Right ventricle myocardium inferior (tissue), 1 donor: ENCODE measurements at places on chromosomes 2 and 18.

DNA sequence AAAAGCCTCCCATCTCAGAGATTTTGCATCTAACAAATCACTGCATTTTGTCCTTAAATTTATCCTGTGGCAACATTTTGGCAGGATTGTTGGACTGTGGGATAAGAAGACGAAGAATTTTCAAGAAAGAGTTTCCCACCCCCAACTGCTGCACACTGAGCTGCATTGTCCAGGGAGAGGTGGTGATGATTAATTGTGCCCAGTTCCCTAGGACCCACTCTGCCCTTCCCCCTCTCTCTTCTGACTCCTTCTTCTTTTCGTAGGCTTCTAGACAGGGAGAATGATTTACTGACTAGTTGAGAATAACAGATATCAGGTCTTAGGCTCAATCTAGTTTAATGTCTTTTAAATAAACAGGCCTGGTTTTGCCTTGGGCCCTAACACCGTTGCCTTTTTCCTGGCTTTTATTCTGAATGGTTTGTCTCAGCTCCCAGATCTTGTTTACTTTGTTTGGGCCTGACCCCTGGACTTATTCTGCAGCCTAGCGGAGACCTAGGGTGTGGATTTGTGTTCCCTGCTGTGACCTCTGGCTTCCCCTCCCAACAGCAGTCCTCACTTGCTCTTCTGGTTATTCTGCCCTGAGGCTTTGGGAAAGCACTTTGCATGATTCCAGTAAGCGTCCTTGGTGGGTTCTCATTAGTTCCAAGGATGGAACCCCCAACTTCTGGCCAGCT, 233.3 kb downstream of the INSIG2 start:
- no peak for DNase-seq

- no peak for DNase-seq
Observed at GRCh38 chr2:84807063-84807485, 73.8 kb downstream of the TRABD2A start.

DNA sequence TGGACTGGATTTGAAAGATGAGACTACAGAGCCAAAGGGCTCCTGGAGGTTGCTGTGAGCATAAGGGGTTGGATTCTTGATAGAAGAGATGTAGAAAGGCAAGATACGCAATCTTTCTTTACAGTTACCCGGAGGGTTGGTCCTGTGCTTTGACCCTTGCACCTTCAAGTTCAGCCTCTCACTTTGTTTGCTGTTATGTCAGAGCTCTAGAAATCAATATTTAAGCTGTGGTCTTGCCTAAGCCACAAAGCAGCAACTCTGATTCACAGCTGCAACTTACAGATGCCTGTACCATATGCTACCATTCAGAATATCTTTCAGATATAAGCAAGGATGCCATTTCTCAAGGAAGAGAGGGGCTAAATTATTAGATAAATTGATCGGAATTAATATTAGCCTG, 943.1 kb upstream of the LRRTM1 start:
- DNase-seq, result no peak

- no peak for DNase-seq
Observed at GRCh38 chr2:232926431-232926939, 56.4 kb downstream of the SNORC start.

DNA sequence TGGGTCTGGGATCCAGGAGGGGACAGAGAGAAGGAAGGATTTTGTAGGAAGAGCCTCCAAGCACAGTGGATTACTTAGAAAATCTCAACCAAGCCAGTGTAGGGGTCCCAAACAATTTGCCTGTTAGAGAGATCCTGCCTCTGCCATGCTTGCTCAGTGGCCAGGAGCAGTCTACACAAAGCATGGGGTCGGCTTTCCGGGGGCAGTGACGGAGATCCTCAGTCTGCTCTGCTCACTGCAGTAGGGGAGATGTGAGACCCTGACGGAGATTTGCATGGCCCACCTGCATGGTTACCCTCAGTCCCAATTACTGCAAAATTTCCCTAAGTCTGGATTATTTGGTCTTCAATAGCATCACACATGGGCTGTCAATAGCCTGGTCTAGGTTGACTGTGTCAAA, 385.2 kb downstream of the CMPK2 start:
- DNase-seq, result no peak

- no peak for DNase-seq
Observed at GRCh38 chr2:53490659-53491058, 276.9 kb upstream of the CHAC2 start.

DNA sequence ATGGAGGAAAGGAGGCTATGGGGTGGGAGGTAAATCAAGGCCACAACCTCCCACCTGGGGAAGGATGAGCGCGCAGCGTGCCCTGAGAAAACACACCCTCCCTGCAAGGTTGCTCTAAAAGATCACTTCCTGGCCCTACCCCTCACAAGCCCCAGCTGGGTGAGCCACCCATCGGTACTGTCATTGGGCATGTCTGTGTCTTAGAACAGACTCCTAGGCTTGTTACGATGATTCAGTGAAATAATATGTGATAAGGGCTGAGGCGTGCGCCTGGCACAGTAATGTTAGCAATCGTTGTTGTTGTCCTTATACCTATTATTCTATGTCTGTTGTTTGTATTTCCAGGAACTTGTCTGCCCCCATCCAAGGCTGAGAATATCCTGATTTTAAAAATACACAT, 175.1 kb downstream of the ZFP36L2 start:
- peak; percentile 41 for DNase-seq

- DNase-seq, result no peak
Observed at GRCh38 chr18:74116633-74117554, 30.7 kb downstream of the FBXO15 start.

DNA sequence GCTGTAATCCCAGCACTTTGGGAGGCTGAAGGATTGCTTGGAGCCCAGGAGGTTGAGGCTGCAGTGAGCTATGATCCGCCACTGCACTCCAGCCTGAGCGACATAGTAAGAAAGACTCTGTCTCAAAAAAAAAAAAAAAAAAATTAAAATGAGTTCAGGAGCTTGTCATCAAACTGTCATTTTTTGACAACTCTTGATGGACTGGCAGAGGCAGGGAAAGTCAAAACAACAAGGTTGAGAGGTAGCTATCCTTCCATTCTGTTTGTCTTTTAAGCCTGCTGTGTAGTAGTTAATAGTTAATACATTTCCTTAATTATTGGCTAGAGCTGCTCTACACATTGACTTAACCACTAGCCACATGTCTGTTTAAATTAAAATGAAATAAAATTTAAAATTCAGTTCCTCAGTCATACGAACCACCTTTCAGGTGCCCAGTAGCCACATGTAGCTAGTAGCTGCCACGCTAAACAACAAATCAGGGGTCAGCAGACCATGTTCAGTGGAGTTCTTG, 22.7 kb downstream of the DPYSL5 start:
- DNase-seq, result no peak

GRCh38 chr18:46518438-46518837, 138.6 kb downstream of the LOXHD1 start:
- DNase-seq, result peak; percentile 76

DNA sequence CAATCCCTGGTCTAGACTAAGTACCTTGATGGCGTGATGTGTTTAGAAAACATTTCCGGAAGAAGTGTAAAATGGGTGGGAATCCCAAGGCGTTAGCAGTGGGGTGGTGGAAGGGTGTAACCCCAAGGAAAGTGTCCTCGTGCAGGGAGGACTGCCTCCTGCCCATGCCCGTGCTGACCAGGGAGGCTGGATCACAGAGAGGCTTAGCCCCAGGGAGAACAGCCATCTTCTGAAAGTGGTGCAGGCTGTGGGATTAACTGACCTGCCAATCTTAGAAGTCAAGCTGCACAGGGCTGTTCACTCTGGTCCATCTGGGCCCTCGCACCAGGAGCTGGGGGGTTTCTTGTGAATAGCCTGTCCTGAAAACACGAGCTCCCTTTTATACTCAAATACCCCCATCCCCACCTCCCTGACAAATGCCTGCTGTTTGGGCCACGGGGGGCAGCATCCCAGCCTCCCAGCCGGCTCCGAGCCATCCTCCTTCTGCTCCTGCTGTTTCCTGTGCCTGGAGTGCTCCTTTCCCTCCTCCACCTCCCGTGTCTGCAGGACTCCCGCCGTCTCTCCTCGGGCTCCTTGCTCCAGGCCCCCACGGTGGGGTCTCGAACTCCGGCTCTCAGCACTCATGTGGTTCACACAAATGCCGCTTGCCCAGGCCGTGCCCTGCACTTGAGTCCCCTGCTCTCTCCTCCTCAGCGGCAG, 52.1 kb upstream of the PXDN start:
- no peak for DNase-seq

GRCh38 chr18:21703241-21703820, 1.2 kb downstream of the ABHD3 start:
- no peak for DNase-seq

DNA sequence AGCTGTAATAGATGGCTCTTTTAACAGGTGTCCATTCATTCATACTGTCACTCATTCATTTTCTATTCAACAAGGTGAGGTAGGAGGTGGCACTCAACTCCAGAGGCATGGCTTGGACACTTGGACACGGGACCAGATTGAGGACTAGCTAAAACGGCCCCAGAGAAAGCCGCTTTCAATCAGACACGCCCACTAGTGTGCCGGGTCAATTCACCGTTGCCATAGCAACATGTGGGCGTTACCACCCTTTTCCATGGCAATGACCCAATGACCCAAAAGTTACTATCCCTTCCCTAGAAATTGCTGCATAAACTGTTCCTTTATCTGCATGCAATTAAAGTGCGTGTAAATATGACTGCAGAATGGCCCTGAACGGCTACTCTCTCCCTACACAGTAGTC, 49.2 kb upstream of the LGALSL start:
- DNase-seq, result no peak

DNA sequence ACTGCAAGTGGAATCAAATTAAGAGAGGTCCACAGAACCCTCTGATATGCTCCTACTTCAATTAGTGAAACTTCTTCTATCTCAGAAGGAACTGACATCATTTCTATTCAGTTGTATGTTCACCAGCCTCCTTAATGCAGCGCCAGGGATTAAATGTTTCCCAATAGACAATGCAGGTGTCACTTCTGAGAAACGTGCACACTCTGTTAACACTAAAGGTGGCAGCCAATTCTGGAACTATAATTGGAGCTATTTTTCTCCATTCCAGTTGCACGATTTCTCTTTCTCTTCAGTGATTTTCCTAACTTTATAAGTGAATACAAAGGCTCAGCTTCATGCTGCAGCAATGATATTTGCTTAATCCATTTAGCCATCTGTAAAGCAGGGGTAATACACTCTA, 821.9 kb downstream of the TDRD15 start:
- DNase-seq, result no peak

GRCh38 chr2:71066856-71067255, 1.6 kb upstream of the NAGK start:
- no peak for DNase-seq

DNA sequence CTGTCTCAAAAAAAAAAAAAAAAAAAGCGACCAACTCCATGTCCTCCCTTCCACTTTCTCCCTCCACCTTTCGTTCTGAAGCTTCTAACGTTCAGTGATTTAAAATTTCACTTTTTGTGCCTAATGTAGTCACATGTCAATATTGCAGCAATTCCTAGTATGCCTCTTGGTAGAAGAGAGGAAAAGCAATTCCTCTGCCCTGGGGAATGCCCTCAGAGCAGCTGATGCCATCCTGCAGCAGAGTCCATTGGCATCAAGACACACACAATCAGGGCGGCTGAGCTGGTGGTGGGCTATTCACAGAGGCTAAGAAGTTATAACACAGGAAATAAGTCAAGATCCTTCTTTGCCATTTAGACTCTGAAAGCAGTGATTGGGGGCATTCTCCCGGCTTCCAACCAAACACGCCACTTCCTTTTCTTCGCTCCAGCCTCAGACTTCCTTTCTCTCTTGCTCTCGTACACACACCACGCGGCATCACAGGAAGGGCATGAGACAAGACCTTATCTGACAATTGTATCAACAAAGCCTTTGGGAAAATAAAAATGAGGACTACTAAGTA, 71.9 kb downstream of the MOGAT1 start:
- DNase-seq, result no peak

GRCh38 chr2:191150600-191151330, at the start of gene STAT4:
Gene STAT4, minus strand, starts transcription at chr2:191150994. Its CDS starts 2,791 bp downstream, at chr2:191148203.
- DNase-seq, result peak; percentile 77

- DNase-seq, result no peak
Observed at GRCh38 chr2:219650426-219651248, 23.2 kb downstream of the SLC4A3 start.

DNA sequence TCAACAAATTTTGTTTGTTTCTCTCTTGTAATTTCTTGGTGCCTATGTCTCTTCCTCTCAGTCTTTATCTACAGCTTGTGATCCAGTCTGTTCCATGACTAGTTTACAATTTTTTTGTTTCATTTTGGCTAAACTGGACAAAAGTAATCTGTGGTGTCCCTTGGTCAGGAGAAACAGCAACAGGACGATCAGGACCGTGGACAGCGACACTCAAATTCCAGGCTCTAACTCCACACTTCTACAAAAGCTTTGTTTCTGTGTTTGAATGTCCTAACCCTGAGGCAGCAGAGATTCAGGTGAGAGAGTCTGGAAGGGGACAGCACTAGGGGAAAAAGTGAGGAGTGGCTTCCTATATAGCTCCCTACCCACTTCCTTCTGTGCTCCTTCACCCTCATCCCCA, 593.3 kb upstream of the FANCL start:
- no peak for DNase-seq

DNA sequence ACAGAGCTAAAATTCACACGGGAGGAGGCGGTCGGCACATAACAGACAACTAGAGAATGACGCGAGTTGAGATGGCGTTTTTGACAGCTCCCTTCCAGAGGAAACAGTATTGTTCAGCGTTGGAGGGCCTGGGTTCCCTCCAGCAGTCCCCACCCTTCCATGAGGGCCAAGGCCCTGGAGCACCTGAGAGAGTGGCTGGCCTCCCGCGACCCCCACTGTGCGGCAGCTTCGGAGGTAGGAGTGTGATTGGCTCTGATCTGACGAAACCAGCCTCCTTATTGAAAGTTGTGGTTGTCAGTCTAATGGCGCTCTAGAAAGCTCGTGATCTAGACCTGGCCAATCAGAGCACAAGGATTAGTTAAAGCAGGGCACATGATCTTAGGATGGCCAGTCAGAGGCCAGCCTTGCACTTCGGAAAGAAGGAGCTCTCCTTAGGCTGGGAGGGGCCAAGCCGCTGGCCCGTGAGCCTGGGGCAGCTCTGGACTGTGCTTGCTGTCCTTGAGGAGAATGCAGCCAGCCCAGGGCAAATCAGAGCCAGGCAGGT, 104.5 kb upstream of the CELF4 start:
- DNase-seq, result no peak

GRCh38 chr2:96181529-96181928, 27.1 kb downstream of the STARD7 start:
- no peak for DNase-seq

DNA sequence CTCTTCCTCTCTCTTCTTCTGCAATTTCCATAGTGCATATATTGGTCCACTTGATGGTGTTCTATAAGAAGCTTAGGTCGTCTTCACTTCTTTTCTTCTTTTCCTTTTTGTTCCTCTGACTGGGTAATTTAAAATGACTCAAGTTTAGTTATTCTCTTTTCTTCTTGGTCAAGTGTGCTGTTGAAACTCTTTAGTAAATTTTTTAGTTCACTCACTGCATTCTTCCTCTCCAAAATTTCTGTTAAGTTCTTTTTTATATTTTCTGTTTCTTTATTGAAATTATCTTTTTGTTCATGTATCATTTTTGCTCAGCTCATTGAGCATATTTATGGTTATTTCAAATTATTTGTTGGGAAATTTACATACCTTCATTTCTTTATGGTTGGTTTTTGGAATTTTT, 32.7 kb upstream of the ZSWIM2 start:
- no peak for DNase-seq
